LNCaP clone FGC (cell line): ENCODE measurements at places on chromosomes 4 and X.

- DNase-seq = no peak
Measured at GRCh38 chrX:134601240-134601765, 57.0 kb downstream of the PLAC1 start.

DNA sequence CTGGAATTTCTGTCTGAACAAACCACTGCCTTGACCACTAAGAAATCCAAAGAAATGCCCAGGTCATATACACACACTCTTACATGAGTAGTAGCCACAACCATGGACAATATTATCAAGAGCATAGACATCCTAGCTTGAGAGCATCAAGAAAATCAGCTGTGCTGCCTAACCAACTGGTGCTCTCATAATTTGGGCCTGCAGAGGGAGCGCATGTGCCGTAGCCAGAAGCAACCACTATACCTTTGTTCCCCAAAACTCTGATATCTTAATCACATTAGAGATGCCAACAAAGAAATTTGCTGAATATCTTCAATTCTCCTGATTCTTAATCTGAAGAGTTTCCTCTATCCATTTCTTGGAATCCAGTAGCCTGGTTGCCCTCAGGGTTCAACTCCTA, 163.6 kb downstream of the ZNF674 start:
- DNase-seq = no peak

DNA sequence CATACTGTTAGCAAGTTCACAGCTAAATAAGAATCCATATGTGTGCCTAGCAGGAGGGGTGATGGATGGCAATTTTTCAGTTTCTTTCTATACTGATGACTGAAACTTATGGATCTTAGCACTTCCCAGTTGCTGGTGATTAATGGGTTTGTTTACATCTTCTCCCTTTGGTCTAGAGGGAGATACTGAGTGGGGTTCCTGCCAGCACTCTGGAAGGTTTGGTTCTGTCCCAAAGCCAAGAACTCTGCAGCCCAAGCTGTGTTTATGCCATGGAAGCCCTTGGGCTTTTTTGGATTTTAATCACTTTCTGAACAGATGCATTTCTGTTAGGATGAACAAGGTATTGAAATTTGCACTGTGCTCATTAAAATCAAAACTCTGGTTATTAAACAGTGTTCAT, 43.5 kb downstream of the DDIT4L start:
- DNase-seq = no peak

GRCh38 chr4:125847518-125847917, 532.8 kb downstream of the FAT4 start:
- DNase-seq = no peak

DNA sequence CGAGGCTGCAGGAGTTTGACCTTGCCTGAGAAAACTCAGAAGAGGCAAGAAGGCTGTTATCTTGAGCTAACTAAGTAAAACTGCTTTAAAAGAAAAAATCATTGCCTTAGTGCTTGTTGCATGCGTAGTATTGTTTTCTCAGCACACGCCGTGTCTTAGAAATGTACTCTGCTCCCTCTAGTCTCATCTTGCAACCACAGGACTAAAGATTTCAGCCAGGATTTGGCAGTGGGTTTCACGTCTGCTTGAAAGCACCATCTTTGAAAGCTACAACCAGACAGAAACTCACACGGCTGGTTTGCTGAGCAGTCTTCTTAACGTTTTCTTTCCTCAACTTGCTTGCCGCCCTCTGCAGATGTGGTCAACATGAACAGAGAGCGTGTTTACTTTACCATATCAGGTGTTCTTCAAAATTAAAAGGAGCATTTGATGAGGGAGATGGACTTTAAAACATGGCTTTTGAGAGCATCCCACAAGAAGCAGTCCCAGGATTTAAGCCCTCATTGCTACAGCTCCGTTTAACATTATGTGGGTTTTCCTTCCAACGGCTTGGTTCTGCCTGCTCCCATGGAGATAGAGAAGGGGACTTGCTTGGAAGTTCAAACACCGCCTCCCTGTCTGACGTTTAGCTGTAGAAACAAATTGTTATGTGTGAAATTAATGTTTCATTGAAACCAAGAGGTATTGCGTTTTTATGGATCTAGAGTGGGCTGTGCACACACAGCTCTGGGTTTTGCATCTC, 3.4 kb downstream of the SORCS2 start:
- no peak for DNase-seq

DNA sequence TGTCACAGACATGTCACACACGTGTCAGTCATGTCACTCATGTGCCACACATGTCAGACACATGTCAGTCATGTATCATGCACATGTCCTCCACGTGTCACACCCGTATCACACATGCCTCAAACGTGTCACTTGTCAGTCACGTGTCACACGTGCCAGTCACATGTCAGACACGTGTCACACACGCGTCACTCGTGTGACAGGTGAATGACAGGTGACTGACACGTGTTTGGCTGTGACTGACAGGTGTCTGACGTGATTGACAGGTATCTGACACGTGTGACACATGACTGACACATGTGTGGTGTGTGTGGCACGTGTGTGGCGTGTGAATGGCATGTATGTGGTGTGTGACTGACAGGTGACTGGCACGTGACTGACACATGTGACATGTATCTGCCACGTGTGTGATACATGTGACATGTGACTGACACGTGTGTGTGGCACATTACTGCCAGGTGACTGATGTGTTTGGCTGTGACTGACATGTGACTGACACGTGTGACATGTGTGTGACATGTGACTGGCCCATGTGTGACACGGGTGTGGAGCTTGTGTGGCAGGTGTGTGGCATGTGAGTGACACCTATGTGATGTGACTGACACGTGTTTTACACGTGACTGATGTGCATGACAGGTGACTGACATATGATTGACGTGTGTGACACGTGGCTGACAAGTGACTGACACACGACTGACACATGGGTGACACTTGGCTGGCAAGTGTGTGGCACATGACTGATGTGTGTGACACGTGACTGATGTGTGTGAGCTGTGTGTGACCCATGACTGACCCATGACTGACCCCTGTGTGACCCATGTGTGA, 90.7 kb upstream of the GPC3 start:
- no peak for DNase-seq

DNA sequence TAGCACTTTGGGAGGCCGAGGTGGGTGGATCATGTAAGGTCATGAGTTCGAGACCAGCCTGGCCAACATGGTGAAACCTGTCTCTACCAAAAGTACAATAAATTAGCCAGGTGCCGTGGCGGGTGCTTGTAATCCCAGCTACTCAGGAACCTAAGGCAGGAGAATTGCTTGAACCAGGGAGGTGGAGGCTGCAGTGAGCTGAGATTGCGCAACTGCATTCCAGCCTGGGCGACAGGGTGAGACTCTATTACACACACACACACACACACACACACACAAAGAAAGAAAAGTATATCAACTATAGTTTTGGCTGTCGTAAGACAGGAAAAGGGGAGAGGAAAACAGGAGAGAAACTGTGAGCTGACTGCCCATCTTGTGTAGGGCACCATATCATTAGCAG, 171.7 kb downstream of the ADAMTS3 start:
- no peak for DNase-seq

DNA sequence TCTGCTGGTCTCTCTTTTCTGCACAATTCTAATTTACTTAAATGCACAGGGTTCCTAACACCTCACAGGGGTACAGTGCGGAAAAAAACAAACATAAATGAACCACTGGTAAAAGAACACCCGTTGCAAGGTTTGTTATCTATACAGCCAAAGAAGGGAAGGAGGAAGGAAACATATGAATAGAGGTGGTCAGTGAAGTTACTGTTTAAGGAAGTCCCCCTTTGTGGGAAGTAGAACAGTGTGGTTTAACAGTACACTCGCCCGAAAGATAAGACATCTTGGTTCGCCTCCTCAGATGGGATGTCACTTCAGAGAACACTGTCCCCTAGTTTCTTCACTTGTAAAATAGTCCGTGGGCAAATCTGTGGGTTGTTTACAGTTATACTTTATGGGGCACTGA, 57.5 kb downstream of the TEC start:
- no peak for DNase-seq

DNA sequence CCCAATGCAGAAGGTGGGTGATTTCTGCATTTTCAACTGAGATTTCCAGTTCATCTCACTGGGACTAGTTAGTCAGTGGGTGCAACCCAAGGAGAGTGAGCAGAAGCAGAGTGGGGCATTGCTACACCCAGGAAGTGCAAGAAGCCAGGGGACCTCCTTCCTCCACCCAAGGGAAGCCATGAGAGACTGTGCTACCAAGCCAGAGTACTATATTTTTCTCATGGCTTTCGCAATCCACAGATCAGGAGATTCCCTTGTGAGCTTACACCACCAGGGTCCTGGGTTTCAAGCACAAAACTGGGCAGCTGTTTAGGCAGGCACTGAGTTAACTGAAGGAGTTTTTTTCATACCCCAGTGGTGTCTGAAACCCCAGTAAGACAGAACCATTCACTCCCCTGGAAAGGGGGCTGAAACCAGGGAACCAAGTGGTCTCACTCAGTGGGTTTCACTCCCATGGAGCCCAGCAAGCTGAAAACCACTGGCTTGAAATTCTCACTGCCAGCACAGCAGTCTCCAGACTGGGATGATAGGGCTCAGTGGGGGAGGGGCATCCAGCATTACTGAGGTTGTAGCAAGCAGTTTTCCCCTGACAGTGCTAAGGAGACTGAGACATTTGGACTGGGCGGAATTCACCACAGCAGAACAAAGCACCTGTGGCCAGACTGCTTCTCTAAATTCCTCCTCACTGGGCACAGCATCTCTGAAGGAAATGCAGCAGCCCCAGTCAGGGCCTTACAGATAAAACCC, 903.4 kb downstream of the TECRL start:
- DNase-seq = no peak

GRCh38 chrX:106950381-106950780, 30.2 kb downstream of the CLDN2 start:
- DNase-seq = no peak

DNA sequence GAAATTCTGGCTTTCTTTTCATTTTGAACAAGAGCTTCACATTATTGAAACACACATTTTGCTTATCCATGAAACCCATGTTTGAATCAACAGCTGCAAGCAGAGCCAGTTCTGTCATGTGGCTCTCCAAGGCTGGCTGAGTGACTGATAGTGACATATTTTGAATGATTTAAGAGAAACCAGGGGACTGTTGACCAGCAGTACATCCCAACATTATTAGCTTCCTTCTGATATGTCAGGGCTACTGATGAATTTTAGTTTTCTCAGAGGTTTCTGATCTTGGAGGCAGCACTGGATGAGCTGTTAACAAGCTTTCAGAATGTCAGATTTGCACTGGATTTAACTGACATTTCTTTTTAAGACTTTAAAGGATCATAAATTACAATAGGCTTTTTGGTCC, 74.6 kb upstream of the GRXCR1 start:
- no peak for DNase-seq

DNA sequence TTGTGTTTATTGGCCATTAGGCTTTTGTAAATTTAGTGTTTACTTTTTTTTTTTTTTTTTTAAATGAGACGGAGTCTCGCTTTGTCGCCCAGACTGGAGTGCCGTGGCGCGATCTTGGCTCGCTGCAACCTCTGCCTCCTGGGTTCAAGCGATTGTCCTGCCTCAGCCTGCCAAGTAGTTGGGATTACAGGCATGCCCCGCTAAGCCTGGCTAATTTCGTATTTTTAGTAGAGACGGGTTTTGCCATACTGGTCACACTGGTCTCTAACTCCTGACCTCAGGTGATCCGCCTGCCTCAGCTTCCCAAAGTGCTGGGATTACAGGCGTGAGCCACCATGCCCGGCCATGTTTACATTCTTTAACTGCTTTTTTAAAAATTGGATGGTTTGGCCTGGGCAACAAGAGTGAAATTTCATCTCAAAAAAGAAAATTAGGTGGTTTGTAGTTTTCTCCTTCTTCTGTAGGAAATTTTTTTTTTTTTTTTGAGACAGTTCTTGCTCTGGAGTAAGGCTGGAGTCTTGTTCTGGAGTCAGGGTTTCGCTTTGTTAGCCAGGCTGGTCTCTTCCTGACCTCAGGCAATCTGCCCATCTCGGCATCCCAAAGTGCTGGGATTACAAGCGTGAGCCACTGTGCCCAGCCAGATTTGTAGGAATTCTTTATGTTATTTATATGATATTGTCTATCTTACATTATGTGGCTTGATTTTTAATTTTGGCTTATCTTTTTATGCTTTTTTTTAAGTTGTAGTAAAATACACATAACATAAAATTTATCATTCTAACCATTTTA, 15.1 kb downstream of the UBE2K start:
- peak; percentile 38 for DNase-seq

- no peak for DNase-seq
Measured at GRCh38 chr4:113288696-113289095, 239.2 kb downstream of the ANK2 start.

GRCh38 chr4:162101337-162101736, 62.5 kb downstream of the FSTL5 start:
- no peak for DNase-seq

- peak; percentile 3 for DNase-seq
Measured at GRCh38 chr4:99832321-99832720, 15.7 kb downstream of the DAPP1 start.

DNA sequence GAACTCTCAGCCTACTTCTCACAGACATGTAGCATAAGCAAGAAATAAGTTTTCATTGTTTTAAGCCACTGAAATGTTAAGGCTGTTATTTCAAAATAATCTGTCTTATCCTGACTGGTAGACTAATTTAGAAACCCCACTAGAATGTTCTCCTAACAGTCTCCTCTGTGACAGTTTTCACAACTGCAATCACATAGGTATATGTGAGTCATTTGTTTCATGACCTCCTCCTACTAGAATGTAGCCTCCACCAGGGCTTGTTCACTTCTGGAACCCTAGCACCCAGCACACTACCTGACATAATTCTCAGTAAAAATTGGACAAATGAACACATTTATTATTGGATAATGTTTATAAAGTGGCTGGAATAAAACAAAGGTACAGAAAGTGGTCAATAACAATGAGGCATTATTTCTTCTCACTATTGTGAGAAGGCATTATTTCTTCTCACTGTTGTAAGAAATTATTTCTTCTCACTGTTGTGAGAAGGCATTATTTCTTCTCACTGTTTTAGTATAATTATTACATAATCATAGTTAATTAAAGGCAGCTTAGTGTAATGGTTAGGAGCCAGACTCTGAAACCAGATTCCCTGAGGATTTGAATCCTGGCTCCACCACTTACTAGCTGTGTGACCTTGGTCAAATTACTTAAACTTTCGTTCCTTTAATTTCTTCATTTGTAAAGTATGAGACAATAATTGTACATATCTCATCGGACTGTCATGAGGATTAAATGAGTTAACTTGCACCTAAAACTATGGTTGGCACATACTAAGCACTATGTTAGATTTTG, 251.5 kb downstream of the RASL11B start:
- no peak for DNase-seq

- no peak for DNase-seq
Measured at GRCh38 chr4:150534818-150535217, 47.1 kb upstream of the MAB21L2 start.

- DNase-seq = no peak
Measured at GRCh38 chrX:84162401-84162800, 25.6 kb downstream of the RPS6KA6 start.

- no peak for DNase-seq
Measured at GRCh38 chrX:66008328-66008970, 31.4 kb downstream of the VSIG4 start.

DNA sequence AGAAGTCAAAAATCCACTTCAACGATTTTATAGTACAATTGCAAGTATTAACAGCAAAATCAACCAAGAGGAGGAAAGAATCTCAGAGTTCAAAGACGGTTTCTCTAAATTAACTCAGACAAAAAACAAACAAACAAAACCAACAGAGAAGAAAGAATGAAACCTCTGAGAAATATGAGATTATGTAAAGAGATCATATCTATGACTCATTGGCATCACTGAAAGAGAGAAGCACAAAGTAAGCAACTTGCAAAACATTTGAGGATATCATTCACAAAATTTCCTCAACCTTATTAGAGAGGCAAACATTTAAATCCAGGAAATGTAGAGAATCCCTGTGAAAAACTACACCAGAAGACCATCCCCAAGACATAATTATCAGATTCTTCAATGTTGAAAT, 370.4 kb downstream of the INPP4B start:
- no peak for DNase-seq
